ENCODE measurements at places on chromosomes 1 and 21.

DNA sequence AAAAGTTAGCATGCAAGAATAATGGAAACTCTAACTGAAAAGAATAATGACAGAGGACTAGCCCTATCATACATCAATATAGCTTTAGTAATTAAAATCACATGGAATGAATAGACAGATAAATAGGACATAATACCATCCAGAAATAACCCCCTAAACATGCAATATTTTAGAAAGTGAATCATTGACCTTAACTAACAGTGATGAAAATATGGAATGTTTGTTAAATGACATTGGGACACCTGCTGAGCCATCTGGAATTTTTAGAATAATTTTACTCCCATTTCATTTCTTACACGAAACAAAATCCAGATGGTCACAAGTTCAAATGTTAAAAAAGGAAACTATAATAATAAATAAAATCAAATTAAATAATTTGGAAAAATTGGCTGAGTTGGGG, 53.1 kb upstream of the FMO3 start:
- no peak for DNase-seq

DNA sequence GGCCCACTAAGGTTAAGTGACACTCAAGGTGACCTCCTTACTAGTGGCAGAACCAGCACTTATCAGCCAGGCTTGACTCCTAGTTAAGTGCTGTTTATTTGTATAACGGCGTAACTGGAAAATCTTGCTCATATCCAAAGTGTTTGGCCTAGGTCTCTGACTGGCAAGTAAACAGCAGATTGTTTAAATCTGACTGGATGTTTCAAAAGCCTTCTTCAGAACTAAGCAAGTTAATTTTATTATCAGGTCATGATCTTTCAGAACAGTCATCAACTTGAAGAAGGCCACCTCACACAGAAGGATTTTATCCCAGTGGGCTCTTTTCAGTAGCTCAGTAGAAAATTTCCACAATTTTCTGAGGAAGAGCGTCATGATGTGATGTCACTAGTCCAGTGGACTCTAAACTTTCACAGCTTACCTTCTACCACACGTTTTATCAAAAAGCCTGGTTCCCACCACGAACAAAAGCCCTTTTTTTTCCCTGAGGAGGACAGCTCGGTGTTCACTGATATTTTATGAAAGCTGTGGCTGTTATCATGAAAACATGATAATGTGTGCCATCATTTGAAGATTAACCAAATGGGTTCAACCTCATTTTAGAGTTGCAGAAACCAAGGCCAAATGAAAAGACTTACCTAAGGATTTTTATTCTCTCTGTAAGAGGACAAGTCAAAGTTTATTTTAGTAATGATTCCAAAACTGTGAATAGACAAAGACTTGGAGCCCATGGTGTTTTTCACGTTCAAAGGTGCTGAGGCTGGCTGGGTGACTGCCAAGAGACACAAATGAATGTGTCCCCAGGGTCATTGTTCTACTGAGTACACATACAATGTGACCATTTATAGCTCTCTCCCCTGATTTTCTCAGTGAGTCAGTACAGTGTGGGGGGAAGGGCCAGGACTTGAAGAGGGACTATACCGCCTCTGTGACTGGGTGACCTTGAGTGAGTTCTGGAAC, 9.1 kb downstream of the SGIP1 start:
- DNase-seq = peak; percentile 98

- DNase-seq = peak; percentile 94
Observed at GRCh38 chr1:202964791-202965410, 2.2 kb downstream of the CYB5R1 start.

GRCh38 chr1:58158016-58158415, 388.5 kb downstream of the OMA1 start:
- no peak for DNase-seq

DNA sequence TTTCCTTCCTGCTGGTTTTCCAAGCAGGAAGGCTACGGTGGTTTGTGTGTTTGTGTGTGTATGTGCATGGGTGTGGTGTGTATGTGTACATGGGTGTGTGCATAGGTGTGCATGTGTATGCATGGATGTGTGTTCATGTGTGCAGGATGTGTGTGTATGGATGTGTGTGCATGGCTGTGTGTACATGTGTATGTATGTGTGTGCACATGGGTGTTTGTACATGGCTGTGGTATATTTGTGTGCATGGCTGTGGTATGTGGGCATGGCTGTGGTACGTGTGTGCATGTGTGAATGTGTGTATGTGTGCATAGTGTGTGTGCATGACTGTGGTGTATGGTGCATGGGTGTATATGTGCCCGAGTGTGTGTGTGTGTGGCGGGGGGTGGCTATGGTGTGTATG, 12.3 kb downstream of the C1orf94 start:
- DNase-seq = no peak
